ENCODE measurements at places on chromosomes 7 and 10. TPM values are rescaled to one million over a fixed set of nuclear protein-coding genes. Genes with fewer than 3 reads are reported as not detected.

Gene SLC26A4
- 0.18 TPM for total RNA-seq

Gene VWC2
- not detected for total RNA-seq

Gene SH2D4B
- total RNA-seq: not detected

Gene MCM10
- 3.2 TPM for total RNA-seq

Gene AKR1C8
- not detected for total RNA-seq

Gene AOAH
- total RNA-seq: not detected

Gene PDE6C
- not detected for total RNA-seq

Gene ATOH7
- total RNA-seq: not detected

Gene PRLHR
- total RNA-seq: not detected

Gene LLCFC1
- not detected for total RNA-seq

Gene TSPAN12
- 1.1 TPM for total RNA-seq

Gene HTR7
- total RNA-seq: 0.18 TPM

Gene OR9A2
- total RNA-seq: not detected

Gene RASSF4
- total RNA-seq: 6.6 TPM

Gene OR6V1
- not detected for total RNA-seq

Gene NEUROD6
- not detected for total RNA-seq

Gene LIPK
- not detected for total RNA-seq

Gene TUBB8
- not detected for total RNA-seq

Gene LRRN3
- total RNA-seq: 4.1 TPM

Gene CD36
- total RNA-seq: not detected

Gene SLC16A9
- total RNA-seq: 1.1 TPM

Gene PON3
- total RNA-seq: not detected

Gene MRC1
- total RNA-seq: not detected

Gene PODXL
- 5.3 TPM for total RNA-seq

Gene FAM241B
- 0.18 TPM for total RNA-seq

Gene GATA3
- 0.29 TPM for total RNA-seq

Gene TMEM273
- not detected for total RNA-seq

Gene GPRIN2
- total RNA-seq: not detected

Gene LMOD2
- total RNA-seq: not detected

Gene NEUROG3
- not detected for total RNA-seq

Gene HOXA4
- total RNA-seq: not detected

Gene NKX2-3
- total RNA-seq: not detected

Gene CYP2C19
- total RNA-seq: not detected

Gene PTF1A
- not detected for total RNA-seq

Gene PTPRN2
- 1.1 TPM for total RNA-seq

Gene ITIH5
- total RNA-seq: not detected

Gene SMARCD3
- total RNA-seq: 51.0 TPM

Gene ZNF425
- 1.1 TPM for total RNA-seq

Gene DENND2A
- total RNA-seq: 3.4 TPM

Gene PTTG1IP2
- not detected for total RNA-seq

Gene NEURL1
- total RNA-seq: not detected

Gene NDUFB8
- 279 TPM for total RNA-seq

Gene HTRA1
- 49.6 TPM for total RNA-seq

Gene PLEKHS1
- not detected for total RNA-seq

All from myometrial cell (primary cell).